ENCODE measurements at places on chromosomes 12 and 14.

DNA sequence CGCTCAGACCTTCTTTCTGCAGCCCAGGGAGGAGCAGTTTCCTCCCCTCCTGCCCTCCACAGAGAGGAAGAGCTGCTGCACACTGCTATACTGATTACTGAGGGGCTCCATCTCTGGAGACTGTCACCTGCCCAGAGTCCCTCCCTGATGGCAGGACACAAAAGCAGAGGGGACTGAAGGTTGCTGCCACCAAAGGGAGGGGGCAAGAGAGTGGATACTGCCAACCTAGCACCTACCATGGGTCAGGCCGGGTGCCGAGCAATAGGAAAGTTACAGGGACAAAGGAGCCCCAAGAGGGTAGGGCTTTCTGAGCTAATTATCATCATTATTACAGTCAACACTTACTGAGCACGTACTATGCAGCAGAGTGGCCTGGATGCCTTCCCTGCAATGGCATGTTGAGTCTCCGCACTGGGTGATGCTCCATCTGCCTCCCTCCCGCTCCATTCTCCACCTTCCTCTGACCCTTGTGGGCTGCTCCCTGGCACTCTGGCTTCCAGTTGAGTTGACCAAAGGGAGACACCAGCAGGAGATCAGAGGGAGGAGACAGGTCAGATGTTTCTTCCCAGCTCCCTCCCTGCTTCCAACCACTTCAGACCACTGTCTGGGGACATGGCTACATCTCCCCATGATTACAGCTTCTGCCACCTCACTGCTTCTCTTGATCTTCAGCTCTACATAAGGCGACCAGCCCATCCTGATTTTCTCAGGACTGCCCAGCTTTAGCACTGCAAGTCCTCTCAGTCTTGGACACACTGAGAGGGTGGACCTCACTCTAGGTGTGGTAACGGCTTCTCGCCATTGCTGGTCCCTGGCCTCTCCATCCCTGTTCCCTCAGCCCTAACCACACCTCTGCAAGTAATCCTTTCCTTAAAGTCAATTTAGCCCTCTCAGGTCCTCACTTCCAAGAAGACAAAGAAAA is 2.6 kb upstream of the KRT79 start:
- DNase-seq, result no peak

DNA sequence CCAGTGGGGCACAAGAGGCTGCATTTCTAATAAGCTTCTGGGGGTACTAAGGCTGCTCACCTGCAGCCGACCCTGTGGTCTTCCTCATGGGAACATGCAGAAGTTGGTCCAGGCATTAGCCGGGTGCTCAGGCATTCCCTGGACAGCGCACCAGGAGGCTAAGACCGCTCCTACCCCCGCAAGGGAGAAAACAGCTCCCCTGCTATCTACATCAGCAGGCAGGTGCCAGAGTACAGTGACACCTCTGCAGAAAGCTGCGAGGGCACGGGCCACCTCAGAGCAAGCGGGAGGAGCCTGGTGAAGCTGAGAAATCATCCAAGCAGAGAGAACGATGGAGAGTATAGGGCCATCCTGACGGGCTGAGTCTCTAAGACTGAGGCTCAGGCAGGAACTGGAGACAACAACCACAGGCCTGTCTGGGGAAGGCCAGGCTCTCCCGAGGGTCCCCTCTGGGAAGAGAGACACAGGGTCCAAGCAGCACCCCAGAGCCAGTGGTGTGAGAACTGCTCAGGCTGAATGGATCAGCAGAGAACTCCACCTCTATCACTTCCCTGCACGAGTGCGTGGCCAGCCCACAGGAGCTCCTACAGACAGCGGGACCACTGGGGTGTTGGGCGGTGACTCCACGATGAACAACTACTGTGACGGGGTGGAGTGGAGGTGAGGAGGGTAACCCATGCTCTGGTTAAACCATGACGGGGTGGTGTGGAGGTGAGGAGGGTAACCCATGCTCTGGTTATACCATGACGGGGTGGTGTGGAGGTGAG is 62.1 kb downstream of the AMN start:
- DNase-seq, result no peak

DNA sequence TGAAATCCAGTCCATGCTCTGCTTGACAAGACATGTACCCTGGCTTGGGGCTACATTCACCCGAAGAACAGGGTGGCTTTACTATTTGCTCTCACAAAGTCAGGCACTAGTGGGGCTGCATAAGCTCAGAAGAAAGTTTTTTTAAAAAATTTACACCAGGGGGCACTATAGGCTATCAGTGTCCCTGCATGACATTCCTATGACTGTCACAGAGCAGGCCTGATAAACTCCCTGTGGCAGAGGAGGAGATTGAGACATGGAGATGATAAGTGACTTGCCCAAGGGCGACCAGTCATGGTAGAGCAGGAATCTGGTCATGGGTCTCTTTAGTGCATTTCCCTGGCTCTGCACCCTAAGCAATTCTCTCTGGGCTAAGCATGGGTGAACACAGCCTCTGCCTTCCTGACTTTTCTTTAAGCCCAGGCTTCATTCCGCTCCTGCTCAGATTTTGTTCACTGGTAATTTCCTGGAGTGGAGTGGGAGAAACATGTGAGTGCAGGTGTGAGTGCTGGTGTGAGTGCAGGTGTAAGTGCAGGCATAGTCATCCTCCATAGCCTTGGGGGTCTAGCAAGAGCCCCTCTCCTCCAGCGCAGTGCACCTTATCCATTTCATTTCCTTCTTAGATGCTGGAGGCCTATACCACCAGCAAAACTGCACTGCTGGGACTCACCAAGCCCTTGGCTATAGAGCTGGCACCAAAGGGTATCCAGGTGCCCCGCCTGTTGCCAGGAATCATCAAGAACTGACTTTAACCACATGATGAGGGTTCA is 91.6 kb downstream of the DHRS2 start:
- peak; percentile 21 for DNase-seq

- DNase-seq, result no peak
These were observed 6.3 kb upstream of the PZP start for GRCh38 chr12:9214534-9214933.

DNA sequence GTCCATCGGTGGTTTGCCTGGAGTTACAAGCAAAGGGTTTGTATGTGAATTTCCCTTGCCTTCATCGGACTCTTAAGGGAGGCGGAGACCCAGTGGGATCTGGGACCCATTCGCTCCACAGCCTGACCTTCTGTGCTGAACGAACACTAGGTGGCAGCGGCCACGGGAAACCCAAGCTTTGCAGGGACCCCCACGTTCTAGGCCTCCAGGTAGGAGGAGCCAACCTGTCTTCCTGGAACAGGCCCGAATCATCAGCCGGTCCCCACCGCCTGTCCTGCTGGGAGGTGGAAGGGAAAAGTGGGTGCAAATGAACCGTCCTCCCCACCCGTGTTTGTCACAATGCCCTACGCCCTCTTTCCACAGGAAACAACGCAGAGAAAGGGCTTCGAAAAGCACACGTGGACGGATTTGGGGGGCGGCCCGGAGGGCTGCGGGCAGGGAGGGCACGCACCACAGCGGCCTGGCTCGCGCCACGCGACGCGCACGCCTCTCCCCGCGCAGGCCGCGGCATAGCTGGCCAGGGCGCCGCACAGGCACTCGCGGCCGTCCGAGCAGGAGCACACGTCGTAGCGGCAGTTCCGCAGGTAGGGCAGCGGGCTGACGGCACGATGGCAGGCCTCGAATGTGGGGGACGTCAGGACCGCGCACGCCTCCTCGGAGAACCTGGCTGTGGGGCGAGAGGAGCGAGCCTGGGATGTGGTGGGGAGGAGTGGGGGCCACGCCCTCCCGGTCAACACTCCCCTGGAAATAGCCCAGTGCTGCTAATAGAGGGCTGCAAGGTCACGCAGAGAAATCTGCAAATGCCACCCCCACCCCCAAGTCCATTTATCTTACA is 67.8 kb downstream of the VWF start:
- peak; percentile 41 for DNase-seq

- DNase-seq, result no peak
These were observed 224.2 kb upstream of the PWP1 start for GRCh38 chr12:107461222-107461975.

DNA sequence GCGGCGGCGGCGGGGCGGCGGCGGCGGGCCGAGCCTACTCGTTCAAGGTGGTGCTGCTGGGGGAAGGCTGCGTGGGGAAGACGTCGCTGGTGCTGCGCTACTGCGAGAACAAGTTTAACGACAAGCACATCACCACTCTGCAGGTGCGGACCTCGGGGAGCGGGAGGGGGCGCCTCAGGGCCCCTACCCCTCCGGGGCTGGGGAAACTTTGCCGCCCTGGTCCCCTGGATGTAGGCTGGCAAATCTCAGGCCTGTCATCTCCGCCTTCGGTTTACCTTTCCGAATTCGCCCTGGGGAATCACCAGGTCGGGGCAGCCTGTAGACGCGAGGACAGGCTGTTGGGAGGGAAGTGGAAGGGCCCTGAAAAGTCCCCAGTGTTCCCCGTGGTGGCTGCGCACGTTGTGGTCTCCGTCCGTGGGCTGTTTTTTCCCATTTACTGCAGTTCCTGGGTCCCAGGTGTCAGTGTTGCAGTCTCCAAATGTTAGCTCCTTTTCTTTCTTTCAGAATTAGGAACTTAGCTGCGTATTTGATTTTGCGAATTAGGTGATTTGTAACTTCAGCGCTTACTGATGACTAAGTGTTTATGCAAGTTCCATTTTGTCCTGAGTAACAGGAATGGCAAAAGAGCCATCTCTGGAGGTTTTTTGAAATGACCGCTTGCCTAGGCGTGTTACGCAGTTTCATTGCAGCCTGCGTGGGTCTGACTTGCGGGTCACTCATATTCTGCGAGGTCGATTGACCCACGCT is 656 bp downstream of the RAB21 start:
- peak; percentile 17 for DNase-seq

GRCh38 chr12:54011665-54012532 is 3.1 kb downstream of the HOXC8 start:
- no peak for DNase-seq

DNA sequence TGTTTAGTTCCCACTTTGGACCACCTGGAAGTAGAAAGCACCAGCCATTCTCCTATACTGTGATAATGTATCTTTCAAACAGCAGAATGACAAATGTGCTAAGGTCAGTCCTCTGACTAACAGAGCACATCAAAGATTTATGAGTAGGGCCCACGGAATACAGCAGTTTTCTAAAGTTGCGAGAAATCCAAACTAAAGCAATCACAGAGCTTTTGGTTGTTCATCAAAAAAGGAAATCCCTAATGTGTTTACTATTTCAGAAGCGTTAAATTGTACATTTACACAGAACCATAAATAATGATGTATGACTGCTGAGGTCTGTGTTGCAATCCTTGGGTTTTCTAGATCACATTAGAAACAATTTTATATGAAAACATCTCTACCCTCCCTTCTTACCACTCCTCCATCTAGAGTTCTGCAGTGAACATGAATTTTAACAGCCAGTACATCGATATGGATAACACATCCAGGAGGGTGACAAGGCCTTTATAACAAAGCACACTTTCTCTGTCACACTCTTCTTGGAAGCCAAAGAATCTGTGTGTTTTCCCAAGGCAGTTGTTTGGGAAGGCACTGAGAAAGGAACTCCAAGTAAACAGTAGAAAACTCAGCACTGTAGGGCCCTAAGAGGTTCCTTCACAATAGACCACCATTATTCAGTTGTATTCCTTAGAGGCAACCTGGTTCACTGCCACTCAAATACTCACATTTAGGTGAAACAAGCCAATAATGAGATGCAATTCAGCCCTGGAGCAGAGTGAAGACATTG is 7.3 kb downstream of the KITLG start:
- no peak for DNase-seq

DNA sequence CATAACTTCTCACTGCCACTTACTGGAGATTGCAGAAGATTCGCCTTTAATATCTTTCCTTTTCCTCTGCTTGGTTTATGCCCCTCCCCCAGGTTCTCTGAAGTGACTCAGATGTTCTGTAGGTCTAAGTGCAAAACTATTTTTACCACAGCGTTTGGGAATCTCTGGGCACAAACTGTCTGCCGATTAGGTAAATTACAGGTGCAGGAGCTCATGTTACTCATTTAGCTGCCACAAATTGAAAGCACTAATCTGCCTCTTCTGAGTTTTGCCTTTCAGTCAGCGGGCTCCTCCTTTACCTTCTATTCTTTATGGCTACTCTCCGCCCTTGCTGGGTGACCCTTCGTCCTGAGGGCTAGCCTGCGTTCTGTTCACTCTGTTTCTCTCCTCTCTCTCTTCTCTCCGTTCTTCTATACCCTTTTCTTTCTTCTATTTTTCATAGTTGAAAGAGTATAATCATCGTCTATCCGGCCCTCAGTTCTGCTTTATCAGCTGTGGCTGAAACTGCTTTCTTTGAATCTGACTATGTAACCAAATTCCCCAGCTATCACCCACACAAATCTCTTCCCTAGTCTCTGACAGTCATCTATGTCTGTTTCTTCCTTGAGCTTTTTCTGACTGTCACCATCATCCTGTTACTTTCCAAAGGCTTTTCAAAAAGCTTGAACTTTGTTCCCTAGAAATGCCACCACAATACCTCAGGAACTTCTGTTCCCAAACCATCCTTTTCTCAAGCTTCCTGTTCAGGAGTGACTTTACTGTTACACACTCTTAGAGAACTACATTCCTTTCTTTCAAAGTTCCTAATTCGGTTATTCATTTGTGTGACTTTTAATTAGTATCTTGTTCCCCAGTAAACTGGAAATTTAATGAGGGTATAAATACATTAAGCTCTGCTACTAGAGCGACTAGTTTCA is 4.3 kb upstream of the MYF6 start:
- no peak for DNase-seq

GRCh38 chr12:130049666-130050065 is 112.6 kb upstream of the FZD10 start:
- DNase-seq, result no peak

- DNase-seq, result no peak
These were observed 288.5 kb upstream of the RTL1 start for GRCh38 chr14:101191721-101192660.

GRCh38 chr14:23551266-23552028 is at the start of gene ZFHX2:
Gene ZFHX2 (minus strand): TSS chr14:23551765. CDS start chr14:23535325, 16,440 bp downstream.
- peak; percentile 89 for DNase-seq

DNA sequence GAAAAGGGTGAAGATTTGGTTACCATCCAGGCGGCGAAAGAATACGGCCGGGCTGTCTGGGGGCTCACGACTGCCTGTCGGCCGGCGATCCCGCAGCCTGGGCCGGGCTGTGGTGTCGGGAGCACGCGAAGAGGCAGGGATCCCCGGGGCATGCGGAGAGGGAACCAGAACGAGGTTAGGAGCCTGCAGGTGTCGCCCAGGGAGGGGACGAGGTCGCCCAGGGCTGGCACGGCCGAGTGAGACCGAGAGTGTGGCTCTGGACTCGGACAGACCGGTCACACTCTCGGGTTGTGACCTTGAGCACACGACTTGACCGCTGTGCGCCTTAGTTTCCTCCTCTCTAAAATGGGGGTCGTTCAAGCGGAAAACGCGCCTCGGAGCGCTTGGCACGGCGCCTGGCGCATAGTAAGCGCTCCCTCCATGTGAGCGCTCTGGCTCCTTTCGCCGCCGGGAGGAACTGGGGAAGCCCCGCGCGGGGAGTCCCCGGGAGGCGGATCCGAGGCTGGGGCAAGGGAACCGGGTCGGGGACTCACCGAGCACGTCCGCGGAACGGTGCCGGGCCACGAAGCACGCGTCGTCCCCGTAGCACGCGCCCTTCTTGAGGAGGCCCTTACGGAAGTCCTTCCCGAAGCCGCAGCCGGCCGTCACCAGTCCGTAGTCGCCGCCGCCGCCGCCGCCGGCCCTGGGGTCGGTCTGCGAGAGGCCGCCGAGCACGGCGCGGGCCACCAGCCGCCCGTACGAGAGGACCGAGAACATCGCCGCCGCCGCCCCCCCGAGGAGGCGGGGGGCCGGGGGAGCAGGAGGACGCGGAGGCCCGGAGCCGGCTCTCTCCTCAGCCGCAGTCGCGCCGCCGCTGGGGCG is 612 bp downstream of the PPTC7 start:
- DNase-seq, result peak; percentile 27
